ENCODE measurements at places on chromosomes 12 and 14. TPM values are rescaled to one million over a fixed set of nuclear protein-coding genes. Genes with fewer than 3 reads are reported as not detected.
A peak's percentile ranks its signal among the peaks of the same experiment; 100 is the strongest.

DNA sequence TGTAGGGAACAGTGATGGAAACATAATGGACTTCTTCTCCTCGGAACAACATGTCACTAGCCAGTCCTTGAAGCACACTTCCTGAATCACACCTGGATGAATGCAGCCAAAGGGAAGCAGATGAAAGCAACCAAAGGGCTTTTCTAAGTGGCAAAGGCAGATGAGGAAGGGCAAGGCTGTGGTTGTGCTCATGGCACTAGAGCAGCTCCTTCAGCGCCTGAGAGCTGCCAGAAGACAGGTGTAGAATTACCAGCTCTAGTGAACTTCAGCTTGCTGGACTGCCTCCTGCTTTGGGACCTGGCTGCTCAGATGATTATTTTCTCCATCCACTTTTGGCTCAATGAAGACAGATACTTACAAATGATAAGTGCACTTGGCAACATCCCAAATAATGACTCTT lies 1372.1 kb upstream of the SEL1L start:
- H3K36me3 ChIP-seq = no peaks in the 10 kb centered on the region
- no peak for DNase-seq
- no peaks in the 10 kb centered on the region for H3K4me1 ChIP-seq

DNA sequence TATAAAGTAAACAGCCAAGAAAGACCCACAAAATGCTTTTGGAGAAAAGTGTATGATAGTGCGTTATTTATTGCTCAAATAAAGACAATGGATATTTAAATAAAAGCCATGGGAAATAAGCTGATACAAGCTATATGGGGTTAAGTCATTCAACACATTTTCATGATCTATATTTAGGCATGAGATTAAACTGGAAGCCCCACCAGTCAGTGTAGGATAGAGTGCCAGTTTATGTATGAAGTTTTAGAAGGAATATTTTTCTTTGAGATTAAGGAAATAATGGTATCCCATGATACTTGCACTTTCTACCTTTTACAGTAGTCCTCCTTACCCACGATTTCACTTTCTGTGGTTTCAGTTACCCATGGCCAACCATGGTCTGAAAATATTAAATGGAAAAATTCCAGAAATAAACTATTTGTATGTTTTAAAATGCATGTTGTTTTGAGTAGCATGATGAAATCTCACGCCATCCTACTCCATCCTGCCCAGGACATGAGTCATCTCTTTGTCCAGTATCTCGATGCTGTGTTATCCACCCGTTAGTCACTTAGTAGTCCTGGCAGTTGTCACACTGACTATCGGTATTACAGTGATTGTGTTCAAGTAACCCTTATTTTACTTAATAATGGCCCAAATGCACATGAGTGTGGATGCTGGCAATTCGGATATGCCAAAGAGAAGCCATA lies 22.3 kb downstream of the SYT1 start:
- DNase-seq = no peak
- H3K4me3 ChIP-seq = no peak overlapping the region
- no peak overlapping the region for H3K27ac ChIP-seq
- H3K4me1 ChIP-seq = no peaks in the 10 kb centered on the region
- H3K27me3 ChIP-seq = no peaks in the 10 kb centered on the region

The SAV1 gene
- 18.5 TPM for polyA plus RNA-seq

DNA sequence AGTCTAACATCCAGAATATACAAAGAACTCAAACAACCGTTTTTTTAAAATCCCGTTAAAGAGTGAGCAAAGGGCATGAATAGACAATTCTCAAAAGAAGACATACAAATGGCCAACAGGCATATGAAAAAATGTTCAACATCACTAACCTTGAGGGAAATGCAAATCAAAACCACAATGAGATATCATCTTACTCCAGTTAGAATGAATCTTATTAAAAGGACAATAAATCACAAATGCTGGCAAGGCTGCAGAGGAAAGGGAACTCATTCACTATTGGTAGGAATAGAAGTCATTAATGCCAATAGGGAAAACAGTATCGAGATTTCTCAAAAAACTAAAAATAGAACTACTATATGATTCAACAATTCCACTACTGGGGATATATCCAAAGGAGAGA lies 520.1 kb downstream of the RMST start:
- no peaks in the 10 kb centered on the region for H3K36me3 ChIP-seq
- H3K4me1 ChIP-seq = no peaks in the 10 kb centered on the region
- no peaks in the 10 kb centered on the region for H3K27me3 ChIP-seq
- no peak for DNase-seq
- H3K4me3 ChIP-seq = no peak overlapping the region

The TTC5 gene
- 12.3 TPM for polyA plus RNA-seq

DNA sequence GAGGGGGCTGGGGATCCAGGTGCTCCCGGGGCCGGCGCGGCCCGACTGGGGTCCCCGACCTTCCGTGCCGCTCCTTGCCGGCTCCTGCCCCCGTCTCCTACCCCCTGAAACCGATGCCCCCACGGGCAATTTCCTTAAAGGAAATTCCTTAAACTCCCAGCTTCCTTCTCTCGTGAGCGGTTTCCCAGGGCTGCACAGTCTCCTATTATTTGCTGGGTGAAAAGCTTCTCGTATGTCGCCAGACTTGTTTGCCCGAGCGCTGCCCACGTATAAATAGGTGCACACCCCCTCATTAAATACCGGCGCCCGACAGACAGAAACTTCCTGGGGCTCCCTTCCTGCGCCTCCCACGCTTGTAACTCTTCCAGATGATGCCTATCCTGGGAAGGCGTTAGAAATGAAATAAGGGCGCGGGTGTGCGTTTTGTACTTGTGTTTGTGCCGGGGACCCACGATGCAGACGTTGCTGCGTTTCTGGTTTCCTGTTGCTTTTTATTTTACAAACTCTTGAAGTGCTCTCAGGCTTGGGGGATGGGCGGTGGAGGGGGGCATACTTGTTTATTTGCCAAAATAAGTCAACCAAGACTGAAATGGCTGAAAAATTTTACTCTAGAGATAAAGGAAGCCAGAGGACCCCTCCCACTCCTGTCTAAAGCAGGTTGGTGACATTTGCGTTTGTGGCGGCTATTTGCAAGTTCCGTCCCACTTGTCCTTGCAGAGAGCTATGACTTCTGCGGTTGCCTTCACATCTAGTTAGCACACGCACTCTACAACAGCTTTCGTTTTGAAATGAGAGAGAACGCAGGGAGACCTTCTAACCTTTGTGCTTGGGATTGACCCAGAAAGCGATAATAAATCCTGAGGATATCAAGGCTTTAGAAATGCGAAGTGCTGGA lies 1.0 kb downstream of the HIP1R start:
- peaks cover 5% of the 10 kb centered on the region for H3K36me3 ChIP-seq
- H3K27ac ChIP-seq = peak overlapping the region; percentile 92
- peak overlapping the region; percentile 76 for H3K4me3 ChIP-seq
- no peaks in the 10 kb centered on the region for H3K27me3 ChIP-seq

DNA sequence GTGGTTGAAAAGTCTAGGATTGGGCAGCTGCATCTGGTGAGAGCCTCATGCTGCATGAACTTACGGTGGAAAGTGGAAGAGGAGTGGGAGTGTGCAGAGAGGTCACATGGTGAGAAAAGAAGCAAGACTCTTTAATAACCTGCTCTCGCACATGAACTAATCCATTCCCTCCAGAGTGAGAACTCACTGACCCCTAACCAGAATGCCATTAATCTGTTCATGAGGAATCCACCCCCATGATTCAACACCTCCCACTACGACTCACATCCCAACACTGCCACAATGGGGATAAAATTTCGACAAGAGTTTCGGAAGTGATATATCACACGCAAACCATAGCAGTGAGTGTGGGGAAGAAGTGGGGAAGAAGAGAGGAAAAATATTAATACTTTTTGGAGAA lies 377.4 kb downstream of the NAV3 start:
- peak; percentile 48 for DNase-seq
- H3K4me3 ChIP-seq = no peak overlapping the region
- no peak overlapping the region for H3K27ac ChIP-seq
- peaks cover 3% of the 10 kb centered on the region for H3K4me1 ChIP-seq

DNA sequence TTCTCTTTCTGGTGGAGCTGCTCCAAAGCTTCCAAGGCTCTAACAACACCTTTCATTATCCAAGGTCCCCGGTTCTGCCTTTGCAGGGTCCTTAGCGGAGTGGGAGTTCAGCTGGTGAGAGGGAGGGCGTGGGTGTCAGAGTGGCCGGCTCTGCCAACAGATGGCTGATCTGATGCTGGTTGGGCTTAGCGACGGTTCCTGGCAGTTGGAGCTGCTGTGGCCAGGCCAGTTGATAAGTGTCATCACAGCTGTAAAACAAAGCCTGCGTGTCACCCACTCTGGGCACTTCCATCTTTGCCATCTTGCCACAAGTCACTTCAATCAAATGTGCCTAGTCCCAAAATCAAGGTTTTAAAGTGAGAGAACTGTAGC lies 36.3 kb downstream of the RIN3 start:
- no peaks in the 10 kb centered on the region for H3K4me1 ChIP-seq
- no peak overlapping the region for H3K27ac ChIP-seq
- DNase-seq = peak; percentile 81
- H3K4me3 ChIP-seq = no peak overlapping the region

DNA sequence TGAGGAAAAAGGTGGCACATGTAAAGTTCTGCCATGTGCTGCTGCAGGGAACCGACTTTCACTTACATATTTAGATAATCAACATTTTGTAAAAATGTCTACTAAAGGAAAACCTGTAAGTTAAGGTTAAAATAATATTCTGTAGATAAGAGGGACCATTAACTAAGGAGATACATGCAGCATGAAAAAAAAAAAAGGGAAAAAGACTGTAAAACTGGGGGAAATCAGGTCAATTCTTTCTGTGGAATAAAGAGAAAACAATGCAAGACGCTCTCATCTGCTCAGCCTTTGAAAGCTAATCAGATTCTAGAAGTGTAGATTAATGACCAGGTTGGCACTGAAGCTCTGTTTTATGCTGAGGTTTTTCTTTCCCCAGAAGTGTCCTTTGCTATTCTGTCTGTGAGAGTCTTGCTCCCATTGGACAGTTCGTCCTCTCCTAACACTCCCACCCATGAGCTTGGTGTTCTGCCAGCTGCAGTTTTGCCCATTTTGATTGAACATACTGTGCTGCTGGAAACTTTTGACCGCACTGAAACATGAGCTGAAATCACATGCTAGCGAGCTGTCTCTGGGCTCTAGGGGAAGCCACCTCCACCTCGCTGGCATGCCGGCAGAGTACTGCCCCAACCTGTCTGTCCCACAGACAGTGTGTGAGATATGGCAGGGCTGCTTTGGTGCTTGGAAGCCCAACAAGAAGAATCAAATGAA lies 39.7 kb downstream of the PPTC7 start:
- H3K36me3 ChIP-seq = peaks cover 2% of the 10 kb centered on the region
- peak; percentile 65 for DNase-seq
- peak overlapping the region; percentile 93 for H3K27ac ChIP-seq
- no peaks in the 10 kb centered on the region for H3K27me3 ChIP-seq
- peaks cover 2% of the 10 kb centered on the region for H3K4me1 ChIP-seq

DNA sequence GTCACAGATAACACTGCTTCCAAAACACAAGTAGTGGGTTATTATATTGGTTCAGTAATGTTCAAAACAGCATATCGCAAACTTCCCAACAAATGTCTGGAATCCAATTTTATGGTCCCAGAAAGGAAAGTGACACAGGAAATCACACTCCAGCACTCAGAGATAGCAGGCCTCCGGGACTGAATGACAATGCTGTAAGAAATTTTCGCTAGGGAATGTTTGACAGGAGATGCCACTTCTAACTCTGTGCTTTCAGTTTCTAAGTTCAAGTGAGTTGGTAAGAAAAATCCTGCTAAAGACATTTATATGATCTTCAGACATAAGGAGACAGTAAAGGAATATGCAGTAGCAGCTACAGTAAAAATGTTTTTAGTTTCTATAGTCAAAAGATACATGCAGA lies 93.2 kb downstream of the SLC2A13 start:
- H3K4me1 ChIP-seq = peaks cover 4% of the 10 kb centered on the region
- H3K27me3 ChIP-seq = no peaks in the 10 kb centered on the region
- H3K4me3 ChIP-seq = no peak overlapping the region
- H3K36me3 ChIP-seq = no peaks in the 10 kb centered on the region

The CPNE6 gene
- 3.4 TPM for polyA plus RNA-seq

- no peaks in the 10 kb centered on the region for H3K27me3 ChIP-seq
- DNase-seq = no peak
- no peak overlapping the region for H3K4me3 ChIP-seq
- no peaks in the 10 kb centered on the region for H3K4me1 ChIP-seq
- no peak overlapping the region for H3K27ac ChIP-seq
Observed at GRCh38 chr12:24705216-24705615, 243.7 kb downstream of the BCAT1 start.

DNA sequence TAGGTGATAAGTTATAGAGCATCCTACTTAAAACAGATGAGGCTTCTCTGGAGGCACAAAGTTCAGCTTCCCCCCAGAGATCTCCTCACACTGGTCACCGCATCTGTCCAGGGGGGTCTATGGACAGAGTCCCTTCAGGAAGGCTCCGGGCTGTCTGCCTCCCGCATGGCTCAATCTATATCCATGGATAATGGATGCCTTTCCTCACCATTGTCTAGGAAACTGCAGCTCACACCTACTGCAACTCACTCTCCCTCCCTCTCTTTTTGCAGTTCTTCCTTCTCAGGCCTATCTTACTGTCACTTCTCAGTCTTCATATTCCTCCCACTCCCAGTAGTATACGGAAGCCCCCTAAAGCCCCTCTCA lies 100.6 kb upstream of the BCL2L14 start:
- H3K4me3 ChIP-seq = no peak overlapping the region
- no peaks in the 10 kb centered on the region for H3K4me1 ChIP-seq
- H3K36me3 ChIP-seq = no peaks in the 10 kb centered on the region
- H3K27ac ChIP-seq = no peak overlapping the region
- no peak for DNase-seq

The AKAP5 gene
- polyA plus RNA-seq = 0.71 TPM

The RNF212B gene
- 2.8 TPM for polyA plus RNA-seq

GRCh38 chr12:109664402-109664801 lies 49.2 kb upstream of the FAM222A start:
- H3K4me3 ChIP-seq = no peak overlapping the region
- no peak overlapping the region for H3K27ac ChIP-seq
- DNase-seq = no peak
- no peaks in the 10 kb centered on the region for H3K36me3 ChIP-seq
- H3K4me1 ChIP-seq = no peaks in the 10 kb centered on the region
- no peaks in the 10 kb centered on the region for H3K27me3 ChIP-seq

- H3K27me3 ChIP-seq = no peaks in the 10 kb centered on the region
- H3K27ac ChIP-seq = no peak overlapping the region
- H3K4me1 ChIP-seq = no peaks in the 10 kb centered on the region
- DNase-seq = no peak
Observed at GRCh38 chr14:94401083-94401482, 12.7 kb upstream of the SERPINA1 start.

DNA sequence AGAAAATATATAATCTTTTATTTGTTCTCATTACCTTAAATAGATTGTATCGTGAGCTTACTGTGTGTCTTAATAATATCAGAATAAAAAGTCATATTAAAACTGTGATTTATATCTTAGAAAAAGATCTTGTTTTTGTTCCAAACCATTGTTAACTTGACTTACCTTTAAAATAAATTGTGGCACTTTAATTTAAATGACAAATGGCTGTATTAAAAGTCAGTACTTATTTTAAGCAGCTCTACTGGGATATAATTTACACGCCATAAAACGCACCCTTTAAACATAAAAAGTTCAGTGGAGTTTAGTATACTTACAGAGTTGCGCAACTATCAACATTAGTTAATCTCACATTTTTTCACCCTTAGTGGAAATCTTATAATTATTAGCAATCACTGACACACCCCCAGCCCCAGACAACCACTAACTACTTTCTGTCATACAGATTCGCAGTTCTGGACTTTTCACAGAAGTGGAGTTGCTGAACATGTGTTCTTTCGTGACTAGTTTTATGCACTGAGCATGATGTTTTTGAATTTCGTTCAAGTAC lies 311.7 kb downstream of the ACSS3 start:
- no peak overlapping the region for H3K27ac ChIP-seq
- H3K4me3 ChIP-seq = no peak overlapping the region
- no peak for DNase-seq
